NCI-H1930 (cell line): ENCODE measurements at places on chromosomes 11 and 22.

GRCh38 chr11:113885897-113886296 is 10.5 kb upstream of the USP28 start:
- DNase-seq = no peak

GRCh38 chr22:42314709-42315391 is 44.4 kb upstream of the TCF20 start:
- no peak for DNase-seq

DNA sequence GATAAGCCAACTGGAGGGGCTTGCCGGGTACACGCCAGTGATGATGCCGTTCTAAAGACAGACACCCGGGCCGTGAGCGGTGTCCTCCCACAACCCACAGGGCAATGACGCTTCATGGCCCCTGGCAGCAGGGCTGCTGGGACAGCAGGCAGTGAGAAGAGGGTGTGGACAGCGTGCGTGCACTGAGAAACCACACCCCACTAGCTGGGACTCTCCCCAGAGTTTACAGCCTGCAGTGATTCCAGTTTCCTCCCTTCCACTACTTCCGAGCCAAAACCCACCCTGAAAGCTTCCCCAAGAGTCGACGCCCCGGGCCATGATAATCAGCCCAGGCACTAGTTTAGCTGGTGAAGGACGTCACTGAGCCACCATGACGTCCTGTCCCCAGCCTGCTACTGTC is 29.2 kb downstream of the CPT1A start:
- DNase-seq = no peak

- DNase-seq = no peak
Measured at GRCh38 chr22:31538815-31539214, 42.5 kb downstream of the SFI1 start.

DNA sequence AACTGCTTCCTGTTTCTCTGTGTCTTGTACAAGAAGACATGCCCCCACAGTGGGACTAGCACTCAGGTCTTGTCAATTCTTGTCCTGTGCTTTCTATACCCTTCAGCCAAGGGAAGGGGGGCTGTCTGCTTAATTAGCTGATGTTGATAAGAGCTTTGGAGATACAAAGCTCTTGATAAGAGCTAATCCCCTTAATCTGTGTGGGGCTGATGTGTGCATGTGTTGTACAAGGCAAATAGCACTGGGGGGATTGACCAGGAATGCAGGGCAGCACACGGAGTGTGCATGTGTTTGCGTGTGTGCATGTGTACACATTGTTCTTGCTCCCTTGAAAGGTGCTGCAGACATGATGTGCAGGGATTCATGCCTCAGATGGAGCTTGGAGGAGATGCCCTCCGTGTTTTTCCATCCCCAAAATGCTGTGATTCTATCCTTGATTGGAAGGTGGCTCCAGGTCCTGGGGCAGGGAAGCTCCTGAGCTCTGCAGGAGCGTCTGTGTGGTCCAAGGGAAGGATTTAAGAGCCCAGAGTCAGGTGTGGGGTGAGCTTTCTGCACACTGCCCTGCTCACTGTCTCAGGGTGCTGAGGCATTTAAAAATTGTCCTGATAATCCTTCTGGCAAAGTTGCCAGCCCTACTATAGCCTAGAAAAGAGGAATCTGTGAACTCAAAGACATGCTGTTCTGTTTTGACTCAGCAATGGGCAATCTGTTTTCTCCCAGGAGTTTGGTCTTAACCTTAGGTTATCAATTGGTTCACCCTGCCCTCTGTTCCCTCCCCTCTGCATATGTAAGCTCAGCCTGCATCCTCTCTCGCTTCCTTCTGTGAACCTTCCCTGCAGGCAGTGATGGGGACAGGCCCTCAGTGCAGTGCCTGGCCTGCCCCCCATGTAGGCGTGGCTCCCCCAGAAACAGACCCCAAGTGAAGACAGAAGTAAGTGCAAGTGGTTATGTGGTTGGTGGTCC is 102.0 kb downstream of the GRIK4 start:
- no peak for DNase-seq

DNA sequence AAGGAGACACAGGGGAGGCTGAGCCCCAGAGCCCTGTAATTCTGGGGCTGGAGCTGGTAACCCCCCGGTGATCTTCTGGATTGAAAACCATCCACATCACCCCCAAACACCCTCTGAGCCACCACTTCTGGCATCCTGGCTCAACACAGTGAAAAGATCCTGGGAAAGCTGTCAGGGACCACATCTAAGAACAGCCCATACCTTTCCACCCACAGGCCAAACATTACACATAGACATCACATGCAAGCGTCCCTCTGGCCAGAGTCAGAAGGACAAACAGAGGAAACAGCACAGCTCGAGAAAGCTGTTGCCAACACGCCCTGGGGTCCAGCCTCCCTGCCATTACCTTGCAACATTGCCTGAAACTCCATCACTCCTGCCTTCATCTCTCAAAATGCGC is 469.5 kb downstream of the SOX6 start:
- no peak for DNase-seq

- no peak for DNase-seq
Measured at GRCh38 chr11:10432971-10433370, 22.1 kb upstream of the AMPD3 start.

GRCh38 chr11:19994672-19995071 is 165.6 kb downstream of the DBX1 start:
- no peak for DNase-seq

DNA sequence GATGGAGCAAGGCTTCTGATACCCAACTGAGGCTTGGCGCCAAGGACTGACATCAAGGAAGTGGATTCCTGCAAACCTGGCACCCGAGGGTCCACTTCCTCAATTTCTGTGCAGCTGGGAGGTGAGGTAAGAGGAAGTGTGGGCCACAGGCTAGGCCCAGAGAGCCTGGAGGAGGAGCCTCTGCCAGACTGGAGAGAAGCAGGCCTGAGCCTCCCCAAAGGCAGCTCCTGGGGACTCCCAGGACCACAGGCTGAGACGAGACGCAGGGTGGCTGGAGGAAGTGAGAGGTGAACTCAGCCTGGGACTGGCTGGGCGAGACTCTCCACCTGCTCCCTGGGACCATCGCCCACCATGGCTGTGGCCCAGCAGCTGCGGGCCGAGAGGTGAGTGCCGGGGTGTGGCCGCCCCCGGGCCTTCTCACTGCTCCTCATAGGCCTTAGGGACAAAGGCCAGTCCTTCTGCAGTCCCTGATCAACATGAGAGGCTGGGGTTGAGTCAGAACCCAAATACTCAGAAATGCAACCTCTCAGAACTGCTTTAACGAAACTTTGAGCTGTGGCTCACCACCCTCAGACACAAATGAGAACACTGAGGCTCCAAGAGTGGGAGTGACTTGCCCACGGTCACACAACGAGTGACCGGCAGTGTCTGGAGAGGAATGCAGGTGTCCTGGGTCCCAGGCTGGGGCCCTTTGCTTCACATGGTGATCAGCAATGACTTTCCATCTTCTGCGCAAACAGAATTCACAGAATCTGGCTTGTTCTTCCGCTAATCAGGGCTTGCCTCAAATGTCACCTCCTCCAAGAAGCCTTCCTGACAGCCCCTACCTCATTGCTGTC is at the start of gene NCF4:
Gene NCF4 (plus strand): TSS at position 186 of the 839 bp plus-strand sequence. CDS start 166 bp downstream, at position 352.
- DNase-seq = no peak

DNA sequence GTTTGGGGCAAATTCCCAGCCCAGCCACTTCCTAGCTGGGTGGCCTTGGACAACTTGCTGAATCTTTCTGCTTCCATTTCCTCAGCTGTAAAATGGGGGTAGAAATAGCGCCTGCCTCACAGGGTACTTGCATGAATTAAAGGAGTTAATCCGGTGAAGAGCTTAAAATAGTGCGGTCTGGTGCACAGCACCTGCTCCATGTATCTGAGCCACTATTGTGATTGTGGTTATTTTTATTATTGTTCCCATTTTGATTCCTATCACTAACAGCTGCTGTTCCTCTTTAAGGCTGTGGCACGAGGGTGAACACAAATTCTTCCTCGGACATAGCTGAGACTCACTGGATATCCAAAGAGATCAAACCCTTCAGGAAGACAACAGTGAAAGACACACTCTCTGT is 46.9 kb upstream of the TP53I11 start:
- DNase-seq = no peak

DNA sequence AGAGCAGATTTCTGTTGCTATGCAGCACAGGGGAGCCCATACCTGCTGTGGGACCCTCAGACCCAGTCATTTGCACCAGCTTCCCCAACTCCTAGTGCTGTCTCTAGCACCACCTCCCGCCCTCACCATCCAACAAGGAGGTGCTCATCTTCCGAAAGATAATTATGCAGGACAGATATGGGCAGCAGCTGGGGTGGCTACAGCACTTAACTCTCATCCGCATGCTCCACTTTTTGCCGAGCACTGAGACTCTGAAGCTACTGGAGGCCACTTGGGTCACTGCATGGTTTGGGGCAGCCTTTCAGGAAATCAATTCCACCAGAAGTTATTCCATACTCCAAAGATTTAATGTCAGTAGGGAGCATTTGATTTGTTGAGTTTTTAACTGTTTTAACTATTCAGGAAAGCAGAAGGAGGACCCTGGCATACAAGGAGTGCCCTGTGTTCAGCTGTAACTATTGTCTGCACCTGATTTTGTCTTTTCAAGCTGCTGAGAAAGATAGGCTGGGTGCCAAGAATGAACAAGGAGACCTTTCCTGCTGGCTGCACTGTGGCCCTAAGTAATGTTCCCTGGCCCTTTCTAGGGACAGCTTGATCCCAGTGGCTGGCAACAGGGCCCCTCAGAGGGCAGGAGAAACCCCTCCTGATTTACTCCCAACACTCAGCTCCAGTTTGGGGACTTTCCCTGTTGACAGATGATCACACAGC is 67.3 kb upstream of the CSNK2A3 start:
- DNase-seq = no peak

DNA sequence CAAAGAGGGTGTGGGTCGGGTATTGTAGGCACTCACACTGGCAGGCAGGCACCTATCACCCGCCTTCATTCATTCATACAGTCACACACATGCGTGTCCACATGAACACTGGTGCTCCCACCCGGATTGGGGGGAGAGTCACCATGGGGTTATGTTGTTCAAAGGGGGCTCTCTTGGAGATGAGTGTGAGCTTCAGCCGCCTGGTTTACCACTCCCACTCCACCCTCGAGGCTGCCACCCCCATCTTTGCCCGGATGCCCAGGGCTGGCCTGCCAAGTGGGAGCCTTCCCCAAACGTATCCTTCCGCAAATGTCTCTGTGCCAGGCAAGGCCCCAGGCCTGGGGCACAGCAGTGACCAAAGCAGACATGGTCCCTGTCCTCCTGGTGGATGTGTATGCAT is 22.6 kb downstream of the MRGPRD start:
- no peak for DNase-seq
